IPS DF 6.9 (cell line): ENCODE measurements at places on chromosomes 2 and 18.

DNA sequence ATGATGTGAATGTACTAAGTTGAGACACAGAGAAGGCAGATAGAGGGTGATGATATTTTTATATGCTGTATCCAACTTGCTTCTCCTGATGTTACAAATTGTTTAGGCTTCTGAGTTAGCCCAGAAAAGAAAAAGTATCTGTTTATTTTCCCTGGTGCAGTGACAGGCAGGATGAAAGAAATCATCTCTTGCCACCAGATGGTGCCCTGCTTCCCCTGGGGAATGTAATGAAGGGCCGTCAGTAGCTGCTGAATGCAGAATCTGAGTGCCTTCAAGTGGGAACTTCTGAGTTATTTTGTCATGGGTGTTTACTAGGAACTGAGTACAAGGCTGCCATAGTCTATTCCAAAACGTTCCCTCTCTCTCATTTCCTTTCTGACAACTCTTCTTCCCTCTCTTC, 525.6 kb downstream of the MBD2 start:
- no peaks in the 10 kb centered on the region for H3K4me1 ChIP-seq
- H3K4me3 ChIP-seq: no peak overlapping the region
- H3K27me3 ChIP-seq: no peaks in the 10 kb centered on the region
- peak; percentile 20 for DNase-seq
- H3K27ac ChIP-seq: no peak overlapping the region

DNA sequence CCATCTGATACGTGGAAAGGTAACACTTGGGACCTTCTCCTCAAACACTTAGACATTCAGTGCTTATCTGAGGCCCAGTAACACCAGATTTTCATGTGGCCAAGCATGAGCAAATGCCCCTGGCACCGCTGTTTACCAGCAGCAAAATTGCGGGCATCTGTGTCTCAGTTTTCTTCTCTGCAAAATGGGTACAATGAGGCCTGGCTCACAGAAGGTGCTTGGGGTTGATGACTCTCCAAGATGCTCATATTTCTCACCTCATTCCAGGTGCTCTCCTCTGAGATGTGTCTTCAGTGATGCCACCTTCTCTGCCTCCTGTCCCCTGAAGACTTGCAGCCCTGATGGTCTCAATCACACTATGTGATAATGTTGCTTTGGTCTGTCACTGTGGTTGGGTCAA, 321.7 kb downstream of the TSN start:
- H3K4me1 ChIP-seq: no peaks in the 10 kb centered on the region
- H3K4me3 ChIP-seq: no peak overlapping the region

DNA sequence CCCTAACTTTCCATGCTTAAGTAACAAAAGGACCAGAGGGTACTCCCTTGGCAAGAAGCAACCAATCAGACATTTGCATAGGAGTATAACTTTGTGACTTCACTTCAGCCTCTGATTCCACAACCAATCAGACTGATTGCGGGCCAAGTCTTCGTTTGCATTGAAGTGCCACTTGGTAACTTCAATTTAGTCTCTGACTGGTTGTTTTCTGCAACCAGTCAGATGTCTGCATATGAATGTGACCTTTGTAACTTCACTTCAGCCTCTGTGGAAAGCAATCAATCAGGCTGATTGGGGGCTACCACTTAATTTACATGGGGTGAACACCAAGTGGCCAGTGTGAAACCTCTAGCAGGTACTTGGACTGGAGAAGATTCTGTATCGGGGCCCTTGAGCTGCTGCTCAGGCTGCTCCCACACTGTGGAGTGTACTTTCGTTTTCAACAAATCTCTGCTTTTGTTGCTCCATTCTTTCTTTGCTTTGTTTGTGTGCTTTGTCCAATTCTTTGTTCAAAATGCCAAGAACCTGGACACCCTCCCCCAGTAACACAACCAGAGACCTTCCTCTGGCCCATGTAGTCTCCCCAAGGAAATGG, 241.5 kb downstream of the ACKR3 start:
- no peaks in the 10 kb centered on the region for H3K36me3 ChIP-seq
- no peaks in the 10 kb centered on the region for H3K27me3 ChIP-seq
- no peak overlapping the region for H3K4me3 ChIP-seq
- H3K4me1 ChIP-seq: no peaks in the 10 kb centered on the region
- DNase-seq: no peak
- no peak overlapping the region for H3K27ac ChIP-seq

GRCh38 chr2:211930331-211930730, 608.3 kb downstream of the ERBB4 start:
- no peaks in the 10 kb centered on the region for H3K27me3 ChIP-seq
- no peak for DNase-seq
- no peak overlapping the region for H3K4me3 ChIP-seq
- H3K27ac ChIP-seq: no peak overlapping the region
- H3K4me1 ChIP-seq: no peaks in the 10 kb centered on the region
- H3K36me3 ChIP-seq: no peaks in the 10 kb centered on the region

- H3K4me1 ChIP-seq: no peaks in the 10 kb centered on the region
- no peaks in the 10 kb centered on the region for H3K36me3 ChIP-seq
- no peak for DNase-seq
- no peaks in the 10 kb centered on the region for H3K27me3 ChIP-seq
- no peak overlapping the region for H3K27ac ChIP-seq
Measured at GRCh38 chr18:26088487-26088886, 1.9 kb downstream of the SS18 start.

GRCh38 chr2:128262315-128263253, 56.1 kb downstream of the HS6ST1 start:
- no peak overlapping the region for H3K27ac ChIP-seq
- H3K4me1 ChIP-seq: peaks cover 12% of the 10 kb centered on the region
- no peaks in the 10 kb centered on the region for H3K36me3 ChIP-seq
- H3K4me3 ChIP-seq: no peak overlapping the region
- H3K27me3 ChIP-seq: no peaks in the 10 kb centered on the region

- no peaks in the 10 kb centered on the region for H3K4me1 ChIP-seq
- H3K27me3 ChIP-seq: no peaks in the 10 kb centered on the region
- peaks cover 2% of the 10 kb centered on the region; the same call in 1 of the 2 replicates for H3K36me3 ChIP-seq
- H3K27ac ChIP-seq: no peak overlapping the region
- DNase-seq: no peak
Measured at GRCh38 chr2:172462373-172462848, 35.0 kb downstream of the ITGA6 start.

DNA sequence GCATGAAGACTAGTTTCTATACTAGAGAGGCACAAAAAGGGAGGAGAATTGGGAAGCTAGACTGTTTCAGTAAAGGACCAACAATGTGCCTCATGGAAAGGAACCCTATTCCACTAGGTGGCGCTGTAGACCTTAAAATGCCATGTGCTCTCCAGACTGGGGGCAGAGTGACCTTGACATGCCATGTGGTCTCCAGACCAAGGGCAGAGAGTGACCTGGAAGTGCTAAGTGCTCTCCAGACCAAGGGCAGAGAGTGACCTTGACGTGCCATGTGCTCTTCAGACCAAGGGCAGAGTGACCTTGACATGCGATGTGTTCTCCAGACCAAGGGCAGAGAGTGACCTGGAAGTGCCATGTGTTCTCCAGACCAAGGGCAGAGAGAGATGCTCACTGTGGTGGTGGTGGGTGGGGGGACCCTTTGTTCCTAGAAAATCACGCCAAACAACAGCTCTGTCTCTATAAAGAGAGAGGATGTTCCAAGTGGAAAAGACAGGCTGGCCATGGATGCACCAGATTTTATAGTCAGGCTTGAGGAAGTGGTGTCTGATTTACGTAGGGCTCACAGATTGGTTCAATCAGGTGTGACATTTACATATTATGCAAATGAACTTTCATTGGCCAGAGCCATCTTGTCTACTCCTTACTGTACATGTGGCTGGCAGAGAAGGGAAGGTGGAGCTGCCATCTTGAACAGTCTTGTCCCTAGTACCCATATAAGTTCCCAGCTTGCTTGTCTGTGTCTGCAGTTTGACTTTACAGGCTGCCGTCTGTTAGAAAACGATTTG, 344.0 kb upstream of the DDX18 start:
- peak; percentile 90 for DNase-seq
- no peak overlapping the region for H3K27ac ChIP-seq
- H3K4me1 ChIP-seq: peaks cover 2% of the 10 kb centered on the region; the same call in 1 of the 2 replicates
- no peaks in the 10 kb centered on the region for H3K27me3 ChIP-seq

GRCh38 chr2:37894601-37895000, 30.5 kb upstream of the RMDN2 start:
- H3K4me3 ChIP-seq: no peak overlapping the region
- no peak for DNase-seq
- H3K27me3 ChIP-seq: no peaks in the 10 kb centered on the region
- H3K4me1 ChIP-seq: no peaks in the 10 kb centered on the region
- no peaks in the 10 kb centered on the region for H3K36me3 ChIP-seq

- H3K4me1 ChIP-seq: no peaks in the 10 kb centered on the region
- H3K36me3 ChIP-seq: no peaks in the 10 kb centered on the region
- H3K27me3 ChIP-seq: no peaks in the 10 kb centered on the region
Measured at GRCh38 chr2:205659922-205660321, 22.4 kb upstream of the NRP2 start.

GRCh38 chr18:43680096-43680495, 402.8 kb upstream of the SYT4 start:
- no peaks in the 10 kb centered on the region for H3K36me3 ChIP-seq
- no peak for DNase-seq
- H3K4me1 ChIP-seq: peaks cover 4% of the 10 kb centered on the region; the same call in 1 of the 2 replicates
- no peak overlapping the region for H3K27ac ChIP-seq
- H3K27me3 ChIP-seq: no peaks in the 10 kb centered on the region

DNA sequence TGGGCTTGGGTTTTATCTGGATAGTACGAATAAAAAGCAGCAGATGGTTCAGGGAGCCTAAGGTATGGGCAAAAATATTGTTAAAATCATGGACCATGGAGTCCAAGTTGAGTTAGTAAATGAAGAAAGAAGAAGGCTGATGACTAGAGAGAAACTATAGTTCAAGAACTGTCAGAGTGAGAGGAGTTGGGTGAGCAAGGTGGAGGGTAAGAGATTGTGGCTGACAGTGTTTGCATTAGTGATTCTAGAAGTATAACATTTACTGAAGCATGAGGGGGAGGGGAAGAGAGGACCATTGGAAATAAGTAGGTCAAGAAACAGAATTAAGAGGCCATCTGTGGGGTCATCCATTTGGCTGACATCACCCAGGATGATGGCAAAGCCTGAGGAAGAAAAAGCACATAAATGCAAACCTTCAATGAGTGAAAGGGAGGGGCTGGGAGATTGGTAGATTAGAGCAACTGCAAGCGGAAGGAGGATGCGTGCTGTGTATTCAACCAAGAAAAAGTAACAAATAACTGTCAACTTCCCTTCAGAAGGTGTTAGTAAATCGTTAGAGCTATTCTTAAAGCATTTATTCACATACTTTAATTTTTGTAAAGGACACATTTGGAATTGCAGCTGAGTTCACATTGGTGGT, 392.8 kb downstream of the TSN start:
- no peaks in the 10 kb centered on the region for H3K4me1 ChIP-seq
- no peaks in the 10 kb centered on the region for H3K36me3 ChIP-seq
- H3K4me3 ChIP-seq: no peak overlapping the region
- H3K27ac ChIP-seq: no peak overlapping the region
- no peaks in the 10 kb centered on the region for H3K27me3 ChIP-seq
- no peak for DNase-seq

DNA sequence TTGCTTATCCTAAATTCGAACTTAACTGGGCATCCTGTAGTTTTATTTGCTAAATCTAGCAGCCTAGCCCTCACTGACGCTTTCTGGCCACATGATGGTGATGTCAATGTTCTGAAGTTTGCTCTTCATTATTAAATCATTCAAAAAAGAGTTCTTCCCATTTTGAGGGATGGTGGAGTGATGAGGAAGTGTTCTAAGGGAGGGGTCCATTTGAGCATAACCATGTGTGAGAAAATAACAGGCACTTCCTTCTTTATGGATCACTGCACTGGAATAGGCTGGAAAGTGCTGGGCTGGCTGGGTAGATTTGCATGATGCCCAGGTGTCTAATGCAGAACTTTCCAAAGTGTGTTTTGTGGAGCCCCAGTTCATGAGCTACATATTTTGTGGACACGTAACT, 74.2 kb downstream of the TNFRSF11A start:
- H3K27me3 ChIP-seq: no peaks in the 10 kb centered on the region
- no peaks in the 10 kb centered on the region for H3K36me3 ChIP-seq
- H3K27ac ChIP-seq: no peak overlapping the region
- no peak overlapping the region for H3K4me3 ChIP-seq
- DNase-seq: no peak
- peaks cover 2% of the 10 kb centered on the region; the same call in 1 of the 2 replicates for H3K4me1 ChIP-seq

DNA sequence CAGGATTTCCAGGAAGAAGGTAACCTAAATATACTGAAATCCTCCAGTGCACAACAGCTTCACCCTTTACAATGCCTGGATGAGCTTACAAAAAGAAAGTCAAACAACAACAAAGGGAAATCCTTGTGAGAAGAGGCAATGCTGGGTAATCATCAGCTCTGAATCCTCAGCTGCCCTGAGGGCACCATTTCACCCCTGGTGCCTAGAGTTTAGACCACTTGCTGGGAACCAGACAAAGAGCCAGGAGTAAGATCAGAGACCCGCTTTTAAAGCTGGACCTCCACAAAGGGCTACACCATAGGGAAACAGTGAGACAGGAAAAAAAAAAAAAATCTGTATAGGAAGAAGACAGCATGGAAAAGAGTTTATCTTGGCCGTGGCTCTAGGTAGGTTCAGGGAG, 97.0 kb downstream of the FOXI3 start:
- H3K4me3 ChIP-seq: no peak overlapping the region
- DNase-seq: no peak
- H3K4me1 ChIP-seq: no peaks in the 10 kb centered on the region
- H3K27ac ChIP-seq: no peak overlapping the region

DNA sequence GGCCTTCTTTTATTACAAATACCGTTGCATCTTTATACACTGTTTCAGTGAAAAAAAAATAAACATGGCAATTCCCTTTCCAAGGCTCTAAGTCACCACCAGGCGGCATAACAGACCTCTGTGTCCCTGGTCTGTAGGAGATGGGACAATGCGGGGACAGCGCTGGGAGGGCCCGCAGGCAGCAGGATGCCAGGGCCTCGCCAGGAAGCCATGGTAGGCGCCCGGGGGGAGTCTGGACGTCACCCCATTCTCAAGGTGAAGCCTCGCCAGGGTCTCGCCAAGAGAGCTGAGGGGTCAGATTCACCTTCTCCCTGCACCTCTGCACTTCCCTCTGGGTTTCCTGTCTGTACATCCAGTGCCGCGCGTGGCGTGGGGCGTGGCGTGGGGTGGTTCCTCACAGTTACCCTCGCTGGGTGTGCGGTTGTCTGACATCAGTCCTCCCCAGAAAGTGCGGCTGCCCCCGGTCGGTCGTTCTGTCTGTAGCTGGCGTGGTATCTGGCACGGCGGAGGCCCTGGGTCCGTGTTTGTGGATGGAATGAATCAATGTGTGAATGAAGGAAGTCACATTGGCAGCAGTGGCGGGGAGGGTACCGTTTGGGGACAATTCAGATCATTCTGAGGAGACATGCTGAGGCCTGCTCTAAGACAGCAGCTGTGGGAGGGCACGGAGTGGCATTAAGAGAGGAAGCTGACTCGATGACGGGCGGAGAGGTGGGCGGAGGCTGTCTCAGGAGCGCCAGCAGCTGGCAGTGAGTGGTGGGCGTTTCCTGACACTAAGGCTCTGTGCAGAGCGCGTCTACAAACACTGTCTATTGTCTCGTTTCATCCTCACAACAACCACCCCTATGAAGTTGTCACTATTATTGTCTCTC, 46.0 kb downstream of the LRRFIP1 start:
- no peak overlapping the region for H3K4me3 ChIP-seq
- H3K36me3 ChIP-seq: no peaks in the 10 kb centered on the region
- H3K27ac ChIP-seq: no peak overlapping the region
